ENCODE measurements at places on chromosomes 2 and 18.
A peak's percentile ranks its signal among the peaks of the same experiment; 100 is the strongest.

- no peak for DNase-seq
These were observed 42.5 kb upstream of the ACAA2 start for GRCh38 chr18:49855711-49856415.

DNA sequence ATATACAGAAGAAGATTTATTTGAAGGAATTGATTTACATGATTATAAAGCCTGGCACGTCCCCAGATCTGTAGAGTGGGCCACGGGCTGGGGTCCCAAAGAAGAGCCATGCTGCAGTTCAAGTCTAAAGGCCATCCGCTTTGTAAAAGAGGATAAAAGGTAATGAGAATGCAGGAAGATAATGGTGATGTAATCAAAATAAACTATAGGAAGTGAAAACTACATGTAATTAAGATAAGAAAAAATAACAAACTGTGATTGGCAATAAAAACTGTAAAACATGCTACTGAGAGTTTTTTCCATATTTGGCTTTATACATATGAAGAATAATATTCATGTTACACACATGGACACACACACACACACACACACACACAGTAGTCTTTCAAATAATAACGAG lies 59.0 kb upstream of the TMEFF2 start:
- DNase-seq: no peak

GRCh38 chr2:110744429-110744828 lies 12.1 kb downstream of the ACOXL start:
- DNase-seq: no peak

DNA sequence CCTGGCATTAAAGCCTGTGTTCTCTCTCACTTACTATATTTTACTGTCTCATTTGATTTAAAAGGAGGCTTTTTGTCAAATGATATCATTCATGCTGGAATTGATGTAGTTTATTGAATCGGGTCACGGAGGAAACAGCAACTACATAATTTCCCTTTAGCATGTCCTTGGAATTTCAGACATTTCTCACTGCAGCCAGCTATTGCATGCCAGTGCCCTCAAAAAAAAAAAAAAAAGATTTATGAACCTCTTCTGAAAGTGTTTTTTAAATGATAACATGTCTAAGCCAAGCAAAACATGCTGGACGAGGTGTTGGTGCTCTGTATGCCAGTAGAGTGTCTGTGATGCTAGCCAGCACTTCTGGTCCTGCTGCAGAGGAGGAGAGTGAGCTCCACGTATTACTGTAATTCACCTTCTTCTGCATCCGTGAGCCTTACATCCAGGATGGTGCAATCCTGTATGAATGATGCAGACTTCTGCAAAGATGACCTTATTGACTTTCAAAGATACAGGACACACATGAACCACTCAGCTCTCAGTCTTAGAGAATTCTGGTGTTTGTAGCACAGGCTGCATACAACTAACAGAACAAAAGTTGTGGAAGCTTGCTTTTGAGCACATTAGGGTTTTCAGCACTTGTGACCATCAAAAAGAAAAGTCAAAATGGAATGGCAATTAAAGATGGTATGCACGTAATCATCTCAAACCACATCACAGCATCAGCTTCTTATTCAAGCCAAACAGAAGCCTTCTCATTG lies 31.1 kb downstream of the UGP2 start:
- no peak for DNase-seq

GRCh38 chr18:68965817-68966216 lies 167.9 kb downstream of the CCDC102B start:
- DNase-seq: no peak

- no peak for DNase-seq
These were observed 76.6 kb upstream of the ITGA4 start for GRCh38 chr2:181380581-181380980.

DNA sequence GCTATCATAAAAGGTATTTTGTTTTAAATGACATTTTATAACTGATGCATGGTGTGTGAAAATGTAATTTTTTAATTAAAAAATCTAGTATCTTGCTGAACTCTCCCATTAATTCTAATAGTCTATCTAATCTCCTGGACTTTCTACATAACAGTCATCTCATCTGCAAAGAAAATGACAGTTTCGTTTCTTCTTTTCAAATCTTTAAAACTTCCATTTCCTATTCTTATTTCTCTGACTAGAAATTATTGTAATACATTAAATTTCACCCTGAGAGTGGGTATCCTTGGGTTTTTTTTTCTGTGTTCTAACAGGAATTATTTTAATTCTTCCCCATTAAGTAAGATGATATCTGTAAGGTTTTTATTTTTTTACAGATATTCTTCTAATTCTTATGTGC lies 120.1 kb downstream of the KCNF1 start:
- no peak for DNase-seq

DNA sequence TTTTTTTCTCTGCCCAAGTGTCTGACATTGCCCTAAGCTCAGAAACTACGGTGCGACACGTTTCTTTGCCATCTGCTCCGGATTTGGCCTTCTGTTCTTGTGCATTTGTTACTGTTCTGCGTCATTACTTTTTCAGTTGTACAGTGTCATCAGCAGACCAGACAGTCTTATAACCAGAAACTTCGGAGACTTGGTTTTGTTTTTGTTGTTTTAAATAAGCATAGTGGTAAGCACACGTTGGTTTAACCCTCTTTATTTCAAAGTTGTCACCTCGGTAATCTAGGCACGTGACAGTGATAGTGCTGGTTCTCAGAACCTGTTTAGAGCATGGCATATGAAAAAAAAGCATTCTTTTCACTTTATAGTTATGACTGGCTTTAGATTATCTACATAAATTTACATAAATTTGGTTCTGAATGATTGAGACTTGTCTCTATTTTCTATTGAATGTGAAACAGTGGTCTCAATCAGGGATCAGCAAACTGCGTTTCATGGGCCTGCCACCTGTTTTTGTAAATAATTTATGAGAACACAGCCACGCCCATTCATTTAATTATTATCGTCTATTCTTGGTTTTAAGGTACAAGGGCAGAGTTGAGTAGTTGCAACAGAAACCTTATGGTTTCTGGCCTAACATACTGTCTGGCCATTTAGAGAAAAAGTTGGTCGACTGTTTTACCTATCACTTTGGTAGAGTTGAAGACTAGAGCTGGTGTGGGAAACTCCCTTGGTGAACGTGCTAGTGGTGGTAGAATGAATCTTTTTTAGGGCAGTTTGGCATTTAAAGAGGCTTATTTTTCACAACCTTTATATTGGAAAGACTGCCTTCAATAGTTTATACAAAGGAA lies 106.5 kb downstream of the ZNF532 start:
- DNase-seq: no peak

DNA sequence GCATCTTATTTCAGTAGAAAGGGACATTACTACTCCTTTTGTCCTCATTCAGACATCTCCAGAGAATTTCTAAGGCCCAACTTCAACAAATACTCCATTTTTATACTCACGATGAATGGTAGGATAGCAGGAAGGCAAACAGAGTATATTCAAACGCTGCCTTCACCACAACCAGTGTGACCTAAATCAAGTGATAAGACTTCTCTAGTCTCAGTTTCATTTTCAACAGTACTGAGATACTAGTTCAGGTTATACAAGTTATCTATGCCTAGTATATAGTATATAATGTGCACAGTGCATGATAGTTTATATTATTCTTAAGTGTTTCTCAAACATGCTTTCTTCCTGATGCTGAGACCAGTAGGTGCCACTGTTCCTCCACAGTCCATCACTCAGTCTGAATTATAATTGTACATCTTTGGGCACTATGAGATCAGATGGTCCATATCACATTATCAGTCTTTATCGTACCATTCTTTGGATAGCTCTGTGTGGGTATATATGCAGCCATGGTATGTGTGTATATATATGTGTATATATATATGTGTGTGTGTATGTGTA lies 66.3 kb upstream of the RPE start:
- DNase-seq: no peak

DNA sequence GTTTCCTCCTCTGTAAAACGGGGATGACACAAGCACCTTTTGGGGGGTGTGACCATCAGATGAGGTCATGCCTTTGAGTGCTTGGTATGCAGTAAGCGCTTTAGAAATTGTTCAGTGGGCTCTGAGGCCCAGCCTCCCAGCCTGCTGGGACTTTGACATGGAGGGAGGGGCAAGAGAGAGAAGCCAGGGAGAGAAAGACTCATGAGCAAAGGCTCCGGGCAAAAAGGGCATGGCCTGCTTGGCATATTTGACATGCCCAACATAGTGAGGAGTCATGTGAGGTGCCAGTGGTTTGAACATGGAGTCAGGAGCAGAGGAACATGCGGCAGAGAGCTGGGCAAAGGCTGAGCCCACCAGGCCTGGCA lies 14.0 kb downstream of the TNS1 start:
- DNase-seq: no peak

DNA sequence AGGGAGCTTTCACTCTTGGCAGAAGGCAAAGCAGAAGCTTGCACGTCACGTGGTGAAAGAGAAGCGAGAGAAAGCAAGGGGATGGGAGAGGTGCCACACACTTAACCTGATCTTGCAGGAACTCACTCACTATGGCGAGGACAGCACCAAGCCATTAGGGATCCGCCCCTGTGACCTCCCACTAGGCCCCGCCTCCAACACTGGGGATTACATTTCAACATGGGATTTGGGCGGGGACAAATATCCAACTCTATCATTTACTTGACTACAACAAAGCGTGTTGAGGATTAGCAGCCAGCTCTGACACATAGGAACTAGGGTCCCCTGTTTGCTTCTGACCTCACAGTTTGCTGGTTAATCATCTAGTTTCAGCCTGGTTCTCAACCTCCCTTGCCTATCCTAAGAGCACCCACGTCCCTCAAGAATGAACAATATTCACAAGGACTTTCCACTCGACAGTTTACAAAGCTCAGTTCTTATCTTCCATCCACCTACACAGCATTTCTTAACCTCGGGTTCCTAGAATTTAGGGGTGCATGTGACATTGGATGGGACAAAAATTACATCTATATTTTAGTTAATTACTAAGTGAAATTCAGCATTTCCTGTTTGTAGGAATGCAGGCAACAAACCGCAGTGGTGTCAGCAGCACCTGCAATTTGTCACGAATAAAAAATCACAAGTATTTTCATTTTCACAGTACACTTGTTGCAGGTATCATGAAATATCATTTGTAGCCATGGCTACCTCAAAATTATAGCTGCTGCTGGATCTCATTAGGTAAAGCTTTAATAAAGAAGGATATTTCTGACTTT lies 36.0 kb downstream of the LBH start:
- DNase-seq: peak; percentile 79

Data from hematopoietic multipotent progenitor cell treated with erythropoietin and hydrocortisone succinate and interleukin-3 and kit ligand, for 8 days (in vitro differentiated cells).